NCI-H187 treated with DMSO at 0.1 percent for 48 hours (cell line): ENCODE measurements at places on chromosomes 3 and 15.

- DNase-seq, result no peak
Observed at GRCh38 chr3:116331380-116331779, 113.9 kb downstream of the LSAMP start.

GRCh38 chr15:67601073-67601472 is 58.6 kb downstream of the MAP2K5 start:
- DNase-seq, result no peak

- no peak for DNase-seq
Observed at GRCh38 chr3:6392123-6392522, 468.8 kb upstream of the GRM7 start.

DNA sequence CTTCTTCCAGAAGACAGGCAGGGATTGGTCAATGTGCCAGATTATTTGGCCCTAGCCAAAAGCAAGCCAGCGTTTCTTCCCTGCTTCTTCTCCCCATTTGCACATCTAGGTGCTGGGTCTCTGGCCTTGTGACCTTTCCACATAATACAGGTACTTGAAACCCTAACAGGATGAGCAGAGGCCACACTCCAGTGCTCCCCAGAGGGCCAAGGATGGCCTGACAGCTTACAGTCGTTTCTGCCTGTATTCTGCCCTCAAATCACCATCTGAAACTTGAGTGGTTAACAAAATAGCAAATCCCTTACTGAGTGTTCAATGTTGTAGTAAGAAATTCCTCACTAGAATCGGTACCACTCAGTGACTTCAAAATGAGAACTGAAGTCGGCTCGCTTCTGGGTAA is 29.1 kb downstream of the MKRN2 start:
- no peak for DNase-seq

- DNase-seq, result no peak
Observed at GRCh38 chr3:170502297-170502696, 83.6 kb downstream of the SLC7A14 start.

DNA sequence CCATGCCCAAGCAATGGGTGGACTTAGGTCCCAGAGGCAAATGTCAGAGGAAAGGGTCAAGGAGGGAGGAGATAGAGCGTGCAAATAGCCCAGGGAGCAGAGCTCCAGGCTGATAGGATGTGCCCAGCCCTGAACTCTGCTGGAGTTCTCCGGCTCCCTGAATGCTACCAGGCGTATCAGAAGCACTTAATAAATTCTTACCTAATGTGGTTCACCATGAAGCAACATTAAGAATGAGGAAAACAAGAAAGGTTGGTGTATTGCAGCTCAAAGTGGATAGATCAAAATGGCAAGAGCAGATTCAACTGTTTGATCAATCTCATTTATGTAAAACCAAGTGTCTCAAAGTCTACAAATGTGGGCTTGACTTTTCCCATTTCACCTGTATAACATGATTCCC is 38.3 kb downstream of the PXYLP1 start:
- DNase-seq, result no peak
